ENCODE measurements at places on chromosomes 11 and 22.

GRCh38 chr11:10298342-10298741 is 4.3 kb upstream of the SBF2 start:
- no peak for DNase-seq

DNA sequence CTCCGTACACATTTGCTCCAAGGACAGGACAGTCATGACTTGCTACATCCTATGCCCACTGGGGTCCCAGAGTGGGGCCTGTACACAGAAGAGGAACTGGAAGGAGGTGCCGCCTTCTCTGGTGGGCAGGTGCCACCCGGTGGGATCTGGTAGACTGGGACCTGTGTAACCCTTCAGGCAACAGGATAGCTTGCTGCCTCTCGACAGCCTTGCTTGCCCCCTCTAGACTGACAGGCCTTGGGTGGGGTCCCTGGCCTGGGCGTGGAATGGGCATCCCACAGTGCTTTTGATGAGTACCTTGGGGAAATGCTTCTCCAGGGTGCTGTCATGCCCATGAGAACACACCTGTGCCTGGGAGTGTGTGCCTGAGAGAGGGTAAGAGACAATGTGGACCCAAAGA is 15.8 kb downstream of the SHANK3 start:
- no peak for DNase-seq

DNA sequence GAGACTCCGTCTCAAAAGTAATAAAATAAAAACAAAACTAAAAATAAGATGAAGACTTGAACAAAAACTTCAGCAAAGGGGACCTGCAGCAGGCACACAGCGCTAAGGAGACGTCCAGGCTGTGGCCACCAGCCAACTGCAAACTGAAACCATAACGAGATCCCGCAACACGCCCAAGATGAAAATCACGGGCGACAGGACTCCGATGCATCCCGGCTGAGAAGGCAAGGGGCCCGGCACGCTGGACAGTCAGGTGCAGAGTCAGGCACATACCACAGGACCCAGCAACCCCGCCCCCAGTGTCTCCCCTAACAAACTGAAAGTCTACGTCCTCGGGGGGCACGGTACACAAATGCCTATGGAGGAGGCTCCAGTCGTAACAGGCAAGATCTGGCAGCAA is 9.2 kb downstream of the HRAS start:
- no peak for DNase-seq

DNA sequence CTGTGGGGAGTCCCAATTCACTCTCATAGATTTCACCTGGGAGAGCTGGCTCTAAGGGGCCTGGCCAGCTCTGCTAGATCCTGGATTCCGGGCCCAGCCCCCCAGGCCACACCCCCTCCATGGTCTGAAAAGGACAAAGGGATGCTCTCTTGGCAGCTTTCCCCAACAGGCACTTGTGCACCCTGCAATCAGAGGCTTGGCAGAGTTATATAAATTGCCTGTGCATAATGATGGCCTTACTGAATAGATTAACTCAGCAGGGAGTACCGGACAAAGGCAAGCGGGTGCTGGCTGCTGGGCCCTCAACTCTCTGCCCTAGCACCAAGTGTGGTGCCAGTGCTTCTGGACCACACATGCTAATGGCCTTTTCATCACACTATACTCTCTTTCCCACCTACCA is 461.6 kb downstream of the BUD13 start:
- no peak for DNase-seq

DNA sequence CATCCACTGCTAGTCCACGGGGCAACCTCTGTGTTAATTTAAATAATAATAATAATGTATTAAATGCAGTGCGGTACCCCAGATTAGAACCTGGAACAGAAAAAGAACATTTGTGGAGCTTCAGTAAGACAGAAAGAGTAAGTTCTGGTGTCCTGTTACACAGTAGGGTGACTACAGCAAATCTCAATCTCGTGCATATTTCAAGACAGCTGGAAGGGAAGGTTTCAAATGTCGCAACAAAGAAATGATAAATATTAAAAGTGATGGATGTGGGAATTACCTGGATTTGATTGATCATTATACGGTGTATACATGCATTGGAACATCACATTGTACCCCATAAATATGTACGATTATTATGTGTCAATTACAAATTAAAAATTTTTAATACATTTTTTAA is 1.7 kb upstream of the RAC2 start:
- DNase-seq = no peak

DNA sequence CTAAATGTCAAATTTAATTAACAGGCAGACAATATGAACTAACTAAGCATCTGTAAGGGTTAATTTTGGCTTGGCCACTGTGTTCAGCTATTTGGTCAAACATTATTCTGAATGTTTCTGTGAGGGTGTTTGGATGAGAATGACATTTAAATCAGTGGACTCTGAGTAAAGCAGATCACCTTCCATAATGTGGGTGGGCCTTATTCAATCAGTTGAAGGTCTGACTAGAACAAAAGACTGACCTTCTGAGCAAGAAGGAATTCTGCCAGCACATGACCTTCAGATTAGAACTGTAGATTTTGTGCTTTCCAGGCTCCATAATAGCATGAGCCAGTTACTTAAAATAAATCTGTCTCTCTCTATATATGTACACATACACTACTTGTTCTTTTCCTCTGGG is 12.0 kb upstream of the EED start:
- no peak for DNase-seq

- DNase-seq = no peak
Measured at GRCh38 chr22:47782328-47783075, 1020.1 kb downstream of the TBC1D22A start.

DNA sequence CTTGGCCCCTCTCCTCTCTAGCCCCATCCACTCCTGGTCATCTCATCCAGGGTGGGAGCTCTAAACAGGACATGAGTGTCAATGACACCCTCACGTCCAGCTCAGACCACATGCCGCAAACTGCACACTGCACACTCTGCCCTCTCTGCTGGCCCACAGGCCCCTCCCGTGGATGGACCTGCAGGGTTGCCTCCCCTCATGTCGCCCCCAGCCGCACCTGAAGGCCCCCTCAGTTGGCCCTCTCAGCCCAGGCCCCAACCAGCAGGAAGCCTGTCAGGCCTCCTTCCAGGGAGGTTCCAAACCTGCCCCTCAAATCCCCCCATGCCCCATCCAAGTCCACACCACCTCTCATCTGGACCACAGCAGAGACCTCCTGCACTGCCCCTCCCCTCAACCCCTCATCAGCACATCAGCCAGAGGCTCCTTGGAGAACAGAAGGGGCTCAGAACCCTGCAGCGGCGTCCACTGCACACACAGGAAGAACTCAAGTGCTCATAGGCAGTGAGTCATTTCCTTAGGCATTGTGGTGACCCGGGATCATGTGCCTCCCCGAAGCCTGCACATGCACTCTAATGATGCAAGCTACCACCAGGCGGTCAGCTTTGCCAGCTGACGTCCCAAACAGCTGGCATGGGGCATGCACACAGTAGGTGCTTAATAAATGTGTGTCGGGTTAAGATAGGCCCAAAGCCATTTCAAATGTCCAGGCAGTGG is 12.9 kb upstream of the CDKN1C start:
- DNase-seq = peak; percentile 55

DNA sequence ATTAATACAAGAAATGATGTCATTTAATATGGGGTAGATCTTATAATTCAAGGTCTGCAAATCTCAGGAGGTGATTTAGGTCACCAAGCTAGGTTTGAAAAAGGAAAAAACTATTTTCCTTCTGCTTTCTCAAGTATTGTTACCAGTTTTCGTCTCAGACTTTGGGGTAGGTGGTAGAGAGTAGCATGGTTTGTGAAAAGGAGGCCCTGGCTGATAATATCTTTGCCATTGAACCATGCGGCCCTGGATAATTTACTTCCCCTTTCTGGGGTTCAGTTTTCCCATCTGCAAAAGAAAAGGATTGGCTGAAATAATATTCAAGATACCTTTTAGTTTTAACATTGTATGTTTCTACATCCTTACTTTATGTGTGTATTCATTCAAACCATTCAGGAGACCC is 92.1 kb downstream of the WNT11 start:
- DNase-seq = no peak

DNA sequence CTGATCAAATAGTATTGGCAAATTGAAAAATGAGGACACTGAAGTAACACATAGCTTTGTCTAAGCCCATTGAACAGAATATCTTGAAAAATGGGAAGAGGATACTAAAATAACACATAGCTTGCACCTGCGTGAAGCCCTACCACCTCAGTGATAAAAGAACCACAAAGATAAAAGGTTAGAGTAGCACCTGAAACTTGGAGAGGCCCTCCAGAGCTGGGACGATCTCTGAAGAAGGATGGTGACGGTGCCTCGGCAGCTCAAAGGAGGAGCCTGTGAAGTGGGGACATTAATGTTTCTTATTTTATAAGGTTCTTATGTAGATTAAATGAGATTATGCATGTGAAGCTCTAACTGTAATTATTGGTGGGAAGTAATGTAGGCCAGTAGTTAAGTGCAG is 23.1 kb upstream of the ARHGAP42 start:
- DNase-seq = no peak

DNA sequence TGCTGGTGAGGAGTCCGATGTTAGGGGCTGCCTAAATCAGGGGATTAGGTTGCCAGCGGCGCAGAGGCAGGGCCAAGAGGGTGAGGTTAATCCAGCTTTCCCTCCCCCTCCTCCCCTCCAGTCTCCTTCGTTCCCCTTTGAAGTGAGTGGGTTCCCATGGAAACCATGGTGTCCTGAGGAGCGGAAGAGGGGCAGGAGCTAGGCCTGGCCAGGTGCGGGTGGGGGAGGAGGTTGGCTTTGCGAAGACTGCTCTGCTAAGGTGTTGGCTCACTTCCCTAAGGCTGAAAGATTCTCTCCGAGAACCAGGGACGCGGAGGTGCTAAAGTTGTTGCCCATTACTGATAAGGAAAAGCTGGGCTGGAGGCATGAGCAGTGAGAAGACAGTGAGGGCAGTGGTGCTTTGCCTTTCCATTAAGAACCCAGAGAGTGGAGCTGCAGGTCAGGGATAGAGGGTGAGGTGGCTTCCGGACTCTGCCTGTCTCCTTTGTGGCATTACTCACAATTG is 124.6 kb downstream of the FEZ1 start:
- DNase-seq = no peak

DNA sequence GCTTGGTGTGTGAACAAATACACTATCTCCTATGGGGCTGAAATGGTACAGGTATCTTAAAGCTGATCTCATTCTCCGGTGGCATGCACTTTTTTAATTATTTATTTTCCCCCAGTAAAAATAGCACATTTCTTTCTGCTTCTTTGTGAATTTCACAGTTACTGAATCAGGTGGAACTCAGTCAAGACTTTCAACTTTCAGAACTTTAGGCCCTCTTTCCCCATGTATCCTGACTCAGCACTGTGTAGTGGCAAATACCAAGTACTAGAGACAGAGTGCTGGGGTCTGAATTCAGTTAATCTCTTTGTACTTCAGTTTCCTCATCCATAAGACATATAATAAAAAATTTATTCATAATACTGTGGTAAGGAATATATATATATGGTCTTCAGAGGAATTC is 223.9 kb downstream of the CSNK2A3 start:
- no peak for DNase-seq

DNA sequence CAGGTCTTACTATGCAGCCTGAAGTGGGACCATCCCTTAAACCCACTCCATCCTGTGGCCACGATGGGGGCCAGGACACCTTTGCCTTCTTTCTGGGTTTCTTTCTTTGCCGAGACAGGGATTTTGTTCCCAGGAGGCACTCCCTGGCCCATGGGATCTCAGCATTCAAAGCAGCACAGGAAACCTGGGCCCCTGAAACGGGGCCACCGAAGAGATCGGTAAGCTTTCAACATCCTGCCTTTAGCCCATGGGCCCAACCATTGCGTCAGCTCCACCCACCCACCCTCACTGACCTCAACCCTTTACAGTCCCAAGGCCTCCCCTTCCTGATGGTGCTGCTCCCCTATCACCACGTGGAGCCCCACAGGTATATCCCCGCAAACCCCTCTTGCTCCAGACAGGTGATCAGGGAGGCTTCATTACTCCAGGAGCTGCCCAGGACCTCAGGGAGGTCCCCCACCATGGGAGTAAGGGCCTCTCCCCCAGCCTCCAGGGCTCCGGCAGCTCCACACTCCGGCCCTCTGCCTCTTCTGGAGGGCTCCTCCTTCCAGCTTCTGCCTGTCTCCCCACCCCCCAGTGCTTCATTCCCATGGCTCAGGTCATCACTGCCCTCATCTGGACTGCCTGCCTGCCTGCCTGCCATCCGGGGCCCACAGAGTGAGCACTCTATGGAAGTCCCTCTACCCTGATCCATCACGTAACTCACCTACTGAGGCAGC is 42.0 kb upstream of the TUB start:
- no peak for DNase-seq

DNA sequence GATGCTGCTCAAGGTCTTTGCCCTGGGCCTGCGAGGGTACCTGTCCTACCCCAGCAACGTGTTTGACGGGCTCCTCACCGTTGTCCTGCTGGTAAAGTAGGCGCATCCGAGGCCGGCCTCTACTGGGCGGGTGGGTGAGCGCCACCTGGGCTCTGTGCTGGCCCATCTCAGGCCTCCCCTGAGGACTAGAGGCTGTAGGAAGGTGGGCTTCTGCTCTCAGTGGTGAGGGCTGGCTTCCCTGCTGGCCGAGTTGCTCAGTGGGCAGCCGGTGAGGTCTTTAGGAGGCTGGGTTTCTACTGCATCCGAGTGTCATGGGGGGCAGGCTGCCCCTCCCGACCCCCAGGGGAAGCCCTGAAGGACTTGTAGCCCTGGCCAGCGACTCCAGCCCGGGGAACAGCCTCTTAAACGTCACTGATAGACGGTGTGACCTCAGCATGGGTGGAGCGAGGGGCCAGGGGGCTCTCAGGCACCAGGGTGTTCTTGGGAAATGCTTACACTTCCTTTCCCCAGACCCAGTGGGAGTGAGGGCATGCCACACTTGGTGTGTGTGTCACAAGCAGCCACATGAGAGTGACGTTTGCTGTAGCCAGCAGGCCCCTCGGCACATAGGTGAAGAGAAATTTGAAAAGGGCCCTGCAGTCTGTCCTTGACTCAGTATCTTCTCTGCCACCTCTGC is 30.3 kb downstream of the TPCN2 start:
- DNase-seq = no peak

- DNase-seq = no peak
Measured at GRCh38 chr11:32895471-32895870, 2.9 kb downstream of the QSER1 start.

GRCh38 chr11:16511116-16512114 is 155.1 kb upstream of the SOX6 start:
- DNase-seq = no peak

GRCh38 chr22:23970201-23970641 is 3.5 kb downstream of the DDTL start:
- no peak for DNase-seq

DNA sequence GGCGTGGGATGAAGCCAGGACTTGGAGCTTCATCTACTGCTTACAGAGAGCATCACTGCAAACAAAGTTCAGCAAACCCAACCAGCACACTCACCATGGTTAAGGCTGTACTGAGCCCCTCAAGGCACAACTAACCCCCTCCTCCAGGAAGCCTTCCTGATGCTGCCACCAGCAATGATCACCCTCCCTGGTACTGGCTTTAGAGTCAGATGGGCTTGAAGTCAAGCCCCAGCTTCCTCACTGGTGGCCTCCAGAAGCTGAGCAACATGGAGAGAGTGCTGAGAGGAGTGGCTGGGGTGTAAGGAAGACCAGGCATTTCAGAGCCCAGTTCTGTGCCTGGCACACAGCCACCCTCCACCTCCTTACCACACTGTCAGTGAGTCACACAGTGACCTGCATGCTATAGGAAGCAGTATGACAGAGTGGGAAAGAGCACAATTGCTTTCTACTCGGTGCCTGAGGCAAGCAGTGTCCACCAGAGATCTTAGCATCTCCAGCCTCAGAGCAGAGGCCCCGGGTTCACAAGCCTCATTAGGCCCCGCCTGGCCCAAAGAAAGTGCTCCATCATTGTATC is 24.7 kb upstream of the BAIAP2L2 start:
- DNase-seq = no peak

Measured in pancreas (tissue), 10 donors.